Left kidney (tissue), 8 donors: ENCODE measurements at places on chromosomes 1 and 21.

DNA sequence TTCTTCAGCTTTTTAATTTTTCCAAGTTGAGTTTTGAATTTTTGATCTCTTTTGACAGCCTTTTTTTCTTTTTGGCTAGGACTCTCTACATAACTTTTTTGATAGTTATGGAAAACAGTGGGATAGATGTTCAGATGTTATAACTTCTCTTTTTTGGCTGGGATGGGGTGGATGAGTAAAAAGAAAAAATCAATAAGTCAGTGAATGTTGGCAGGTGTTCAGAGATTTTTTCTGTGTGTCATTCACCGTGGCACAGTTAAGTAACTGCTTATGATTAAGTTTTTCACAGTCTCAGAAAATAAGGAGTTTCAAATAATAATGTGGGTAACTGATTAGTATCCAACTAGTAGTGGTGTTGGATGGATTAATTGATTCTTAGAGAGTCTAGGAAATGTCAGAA lies 24.0 kb downstream of the HS2ST1 start:
- DNase-seq, result no peak

DNA sequence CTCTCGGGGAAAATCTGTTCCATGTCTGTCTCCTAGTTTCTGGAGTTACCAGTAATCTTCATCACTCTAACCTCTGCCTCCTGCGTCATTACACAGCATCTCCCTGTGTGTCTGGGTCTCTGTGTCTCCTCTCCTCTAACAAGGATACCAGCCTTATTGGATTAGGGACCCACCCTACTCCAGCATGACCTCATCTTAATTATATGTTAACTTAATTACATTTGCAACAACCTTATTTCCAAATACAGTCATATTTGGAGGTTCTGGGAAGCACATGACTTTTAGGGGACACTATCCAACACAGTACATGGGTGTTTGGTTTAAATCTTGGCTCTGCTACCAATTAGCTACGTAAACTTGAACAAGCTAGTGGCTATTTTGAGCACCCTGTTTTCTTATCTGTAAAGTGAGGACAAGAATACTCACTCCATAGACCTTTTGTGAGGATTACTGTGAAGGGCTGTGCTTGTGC lies 83.9 kb upstream of the SGIP1 start:
- no peak for DNase-seq

DNA sequence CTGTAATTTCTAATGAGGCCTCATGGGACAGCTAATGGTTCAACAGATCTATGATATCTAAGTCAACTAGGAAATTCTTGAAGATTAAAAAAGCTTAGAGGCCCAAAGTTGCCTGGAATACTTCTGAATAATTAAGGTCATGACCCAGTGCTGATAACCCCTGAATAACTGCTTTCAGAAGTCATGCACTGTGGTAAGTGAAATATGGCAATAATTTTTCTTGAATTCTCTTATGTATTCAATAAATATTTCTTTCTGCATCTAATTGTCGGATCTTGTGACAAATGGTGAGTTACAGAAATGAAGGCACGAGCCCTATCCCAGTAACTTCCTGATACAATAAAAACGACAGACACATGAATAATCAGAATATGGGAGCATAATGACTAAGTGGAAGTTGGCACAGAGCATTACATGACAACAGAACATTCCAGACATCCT lies 219.3 kb upstream of the GREM2 start:
- no peak for DNase-seq

- no peak for DNase-seq
These were observed 139.6 kb downstream of the CAMTA1 start for GRCh38 chr1:6924891-6925290.

GRCh38 chr1:183735069-183735860 lies 69.7 kb upstream of the RGL1 start:
- DNase-seq, result no peak

DNA sequence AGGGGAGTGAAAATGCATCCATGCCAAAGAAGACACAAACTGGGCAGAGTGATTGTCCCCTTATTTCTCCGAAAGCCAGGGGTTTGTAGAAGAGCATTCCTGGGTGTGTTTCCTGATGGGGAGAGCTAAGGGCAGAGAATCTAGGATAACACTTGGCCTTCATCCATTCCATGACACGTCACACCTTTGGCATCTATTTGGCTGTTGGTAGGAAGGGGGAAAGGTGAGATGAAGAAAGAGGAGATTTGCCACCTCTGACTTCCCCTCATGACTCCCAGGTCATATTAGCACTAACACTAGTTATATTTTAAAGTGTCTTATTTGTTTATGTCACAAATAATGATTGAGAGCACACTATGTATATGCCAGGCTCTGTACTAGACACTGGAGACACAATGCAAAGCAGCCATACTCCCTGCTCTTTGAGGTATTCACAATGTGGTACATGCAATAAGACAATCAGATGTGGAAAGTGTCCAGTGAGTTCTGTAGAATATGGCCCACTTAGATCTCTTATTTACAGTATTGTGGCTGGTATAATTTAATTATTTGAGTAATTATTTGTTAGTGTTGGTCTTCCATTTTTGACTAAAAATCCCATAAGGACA lies 54.5 kb upstream of the GADD45A start:
- no peak for DNase-seq
